Ascending aorta (tissue), 2 donors: ENCODE measurements at places on chromosomes 3 and 15. TPM values are rescaled to one million over a fixed set of nuclear protein-coding genes. Genes with fewer than 3 reads are reported as not detected.
A peak's percentile ranks its signal among the peaks of the same experiment; 100 is the strongest.

- no peaks in the 10 kb centered on the region for H3K4me1 ChIP-seq
- H3K36me3 ChIP-seq: no peaks in the 10 kb centered on the region
- no peak for DNase-seq
- H3K27me3 ChIP-seq: no peaks in the 10 kb centered on the region
- H3K27ac ChIP-seq: no peak overlapping the region
These were observed 1043.6 kb downstream of the DIPK2A start for GRCh38 chr3:145015253-145015652.

DNA sequence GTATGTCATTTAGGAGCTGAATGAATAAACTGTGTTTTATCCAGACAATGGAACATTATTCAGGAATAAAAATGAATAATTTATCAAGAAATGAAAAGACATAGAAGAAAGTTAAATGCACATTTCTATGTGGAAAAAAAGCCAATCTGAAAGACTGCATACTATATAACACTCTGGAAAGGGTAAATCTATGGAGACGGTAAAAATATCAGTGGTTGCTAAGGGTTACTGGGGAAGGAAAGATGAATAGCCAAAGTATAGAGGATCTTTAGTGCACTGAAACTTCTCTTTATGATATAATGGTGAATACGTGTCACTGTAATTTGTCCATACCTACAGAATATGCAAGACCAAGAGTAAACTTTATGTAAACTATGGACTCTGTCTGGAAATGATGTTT is 46.0 kb upstream of the PEX5L start:
- no peaks in the 10 kb centered on the region for H3K27me3 ChIP-seq
- DNase-seq: no peak
- H3K4me1 ChIP-seq: no peaks in the 10 kb centered on the region
- H3K4me3 ChIP-seq: no peak overlapping the region
- H3K27ac ChIP-seq: no peak overlapping the region
- H3K36me3 ChIP-seq: no peaks in the 10 kb centered on the region

GRCh38 chr3:135752851-135753250 is 212.7 kb upstream of the PPP2R3A start:
- no peaks in the 10 kb centered on the region for H3K36me3 ChIP-seq
- H3K27me3 ChIP-seq: no peaks in the 10 kb centered on the region
- H3K4me1 ChIP-seq: no peaks in the 10 kb centered on the region
- no peak for DNase-seq
- no peak overlapping the region for H3K4me3 ChIP-seq
- no peak overlapping the region for H3K27ac ChIP-seq

GRCh38 chr3:10374311-10374710 is 53.4 kb upstream of the SEC13 start:
- no peak for DNase-seq
- no peaks in the 10 kb centered on the region for H3K4me1 ChIP-seq
- H3K27me3 ChIP-seq: no peaks in the 10 kb centered on the region

DNA sequence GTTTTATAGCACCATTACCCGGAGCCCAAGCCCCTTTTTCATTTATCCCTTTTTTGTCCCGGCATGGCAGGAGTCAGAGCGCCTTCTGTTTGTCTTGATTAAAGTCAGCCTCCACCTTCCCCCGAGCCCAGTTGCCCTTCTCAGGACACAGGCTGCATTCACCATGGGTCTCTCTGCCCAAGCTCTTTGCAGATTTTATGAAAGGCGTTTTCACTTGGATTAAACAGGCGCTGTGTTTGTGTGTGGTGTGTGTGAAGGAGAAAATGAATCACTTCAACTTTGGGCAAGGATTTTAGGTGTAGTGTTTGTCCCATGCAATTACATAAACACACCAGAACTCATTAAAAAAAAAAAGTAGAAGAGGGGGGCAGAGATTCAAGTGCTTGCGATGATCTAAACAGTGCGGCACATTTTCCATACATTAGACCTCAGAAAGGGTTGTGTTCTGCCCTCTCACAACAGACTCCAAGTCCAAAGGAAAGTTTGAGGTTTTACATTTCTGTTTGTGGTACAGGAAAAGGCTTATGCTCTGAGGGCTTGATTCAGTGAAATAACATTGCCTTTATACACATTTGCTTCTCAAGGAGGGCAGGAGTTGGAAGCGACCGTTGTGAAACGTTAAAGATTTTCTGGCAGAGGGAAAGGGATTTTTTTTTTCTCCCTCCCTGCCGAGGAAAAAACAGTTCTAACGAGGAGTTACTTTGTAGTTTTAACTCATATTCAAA is 14.5 kb upstream of the IL16 start:
- H3K4me3 ChIP-seq: peak overlapping the region; percentile 49
- no peaks in the 10 kb centered on the region for H3K4me1 ChIP-seq
- peak overlapping the region; percentile 21 for H3K27ac ChIP-seq
- H3K36me3 ChIP-seq: no peaks in the 10 kb centered on the region
- H3K27me3 ChIP-seq: no peaks in the 10 kb centered on the region
- DNase-seq: no peak

GRCh38 chr3:40780291-40780924 is 255.6 kb downstream of the ZNF621 start:
- no peak for DNase-seq
- H3K27me3 ChIP-seq: no peaks in the 10 kb centered on the region
- peaks cover 17% of the 10 kb centered on the region for H3K4me1 ChIP-seq
- H3K36me3 ChIP-seq: no peaks in the 10 kb centered on the region

DNA sequence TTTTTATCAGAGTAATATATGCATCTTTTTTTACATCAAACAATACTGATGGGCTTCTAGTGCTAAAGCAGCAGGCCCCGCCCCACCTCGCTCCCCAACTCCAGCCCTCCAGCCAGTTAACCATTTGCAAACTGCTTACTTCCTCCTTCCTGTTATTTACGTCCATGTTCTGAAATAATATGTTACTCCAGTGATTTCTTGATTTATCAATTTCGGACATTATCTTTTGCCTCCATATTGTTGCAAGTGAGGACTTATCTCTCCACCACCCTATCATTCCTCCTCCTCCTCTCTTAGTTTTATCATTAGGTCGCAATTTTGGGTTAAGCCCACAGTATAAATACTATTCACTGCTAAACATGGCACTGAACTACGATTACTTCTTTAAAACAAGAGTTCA is 39.5 kb downstream of the ZNF710 start:
- H3K4me1 ChIP-seq: no peaks in the 10 kb centered on the region
- no peak overlapping the region for H3K27ac ChIP-seq
- DNase-seq: no peak
- H3K27me3 ChIP-seq: no peaks in the 10 kb centered on the region
- no peaks in the 10 kb centered on the region for H3K36me3 ChIP-seq

DNA sequence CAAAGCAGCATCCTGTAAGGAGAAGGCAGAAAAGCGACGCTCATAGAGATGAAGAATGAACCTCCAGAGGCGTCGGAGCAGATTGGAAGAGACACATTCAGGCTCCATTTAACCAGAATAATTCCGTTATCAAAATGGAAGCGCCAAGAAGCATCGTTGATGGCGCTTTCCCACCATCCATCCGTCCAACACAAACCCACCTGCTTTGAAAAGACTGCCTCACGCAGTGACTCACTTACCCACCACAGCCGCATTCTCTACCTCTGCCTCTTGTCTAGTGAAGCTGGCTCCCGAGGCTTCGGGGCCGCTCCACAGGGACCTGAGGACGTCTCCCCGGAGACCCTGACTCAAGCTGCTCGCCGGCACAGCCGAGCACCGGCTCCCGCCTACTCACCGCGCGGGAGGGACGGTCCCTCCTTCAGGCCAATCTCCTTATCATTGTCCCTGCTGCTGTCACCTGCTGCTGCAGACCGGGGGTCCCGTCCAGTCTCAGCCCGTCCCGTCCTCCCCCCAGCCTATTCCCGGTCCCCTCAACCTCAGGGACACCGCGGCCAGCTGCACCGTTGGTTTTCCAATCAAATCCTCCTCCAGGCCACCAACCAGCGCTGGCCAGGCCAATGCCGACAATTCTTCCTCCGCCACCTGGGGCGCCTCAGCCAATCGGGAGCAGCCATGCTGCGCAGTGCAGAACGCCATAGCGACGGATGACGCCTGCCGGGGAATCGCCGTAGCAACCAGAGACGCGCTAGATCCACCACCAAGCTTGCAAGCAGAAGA is at the start of gene NEK10:
TSS of gene NEK10 (minus strand) at position 553 of the 777 bp plus-strand sequence. CDS start 16,501 bp downstream, outside the sequence.
- no peaks in the 10 kb centered on the region for H3K27me3 ChIP-seq
- no peak within 1 kb of the TSS for H3K27ac ChIP-seq
- no peaks in the 10 kb centered on the region for H3K4me1 ChIP-seq
- H3K4me3 ChIP-seq: peak within 1 kb of the TSS; percentile 80

DNA sequence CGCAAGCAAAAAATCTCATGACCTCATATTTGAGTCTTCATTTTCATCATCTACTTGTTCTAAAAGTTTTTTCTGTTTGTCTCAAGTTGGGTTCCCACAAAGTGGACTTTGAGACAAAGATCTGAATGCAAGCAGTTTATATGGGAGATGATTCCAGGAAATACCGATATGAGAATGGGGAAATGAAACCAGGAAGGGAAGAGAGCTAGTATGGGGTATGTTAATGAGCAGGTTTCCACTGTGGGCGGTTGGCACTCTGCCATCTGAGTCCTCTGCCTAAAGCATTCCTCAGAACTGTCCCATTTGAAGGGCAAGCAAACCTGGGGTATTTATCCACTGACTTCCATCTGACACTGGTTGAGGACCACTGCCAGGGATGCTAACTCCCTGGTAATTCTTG is 8.8 kb downstream of the ADPRH start:
- no peak overlapping the region for H3K4me3 ChIP-seq
- no peak for DNase-seq
- no peak overlapping the region for H3K27ac ChIP-seq
- no peaks in the 10 kb centered on the region for H3K27me3 ChIP-seq
- H3K36me3 ChIP-seq: no peaks in the 10 kb centered on the region
- no peaks in the 10 kb centered on the region for H3K4me1 ChIP-seq

DNA sequence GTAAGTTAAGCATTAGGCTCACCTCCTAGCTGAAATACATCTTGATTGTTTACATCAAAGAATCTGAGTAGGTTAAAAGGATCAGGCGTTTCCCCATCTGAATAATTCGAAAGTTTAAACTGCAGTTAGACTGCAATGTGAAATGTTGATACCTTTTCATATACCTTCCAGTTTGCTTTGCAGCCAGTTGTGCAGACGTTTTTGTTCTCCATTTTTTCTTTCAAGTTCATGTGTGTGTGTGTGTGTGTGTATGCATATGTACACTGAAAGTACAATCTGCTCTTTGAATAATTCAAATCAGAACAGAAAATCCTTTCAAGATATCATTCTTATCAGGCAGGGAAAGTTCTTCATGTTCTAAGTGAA is 2.9 kb downstream of the ITPR1 start:
- H3K27me3 ChIP-seq: no peaks in the 10 kb centered on the region
- DNase-seq: no peak
- H3K36me3 ChIP-seq: no peaks in the 10 kb centered on the region
- no peak overlapping the region for H3K27ac ChIP-seq

- no peaks in the 10 kb centered on the region for H3K27me3 ChIP-seq
- no peak overlapping the region for H3K27ac ChIP-seq
- DNase-seq: no peak
- no peak overlapping the region for H3K4me3 ChIP-seq
- peaks cover 24% of the 10 kb centered on the region for H3K36me3 ChIP-seq
These were observed 21.7 kb downstream of the ZDHHC3 start for GRCh38 chr3:44954304-44954703.

GRCh38 chr3:65762235-65762580 is 276.5 kb downstream of the MAGI1 start:
- no peak overlapping the region for H3K4me3 ChIP-seq
- no peaks in the 10 kb centered on the region for H3K27me3 ChIP-seq
- no peak overlapping the region for H3K27ac ChIP-seq
- DNase-seq: no peak

ETV5 gene
- 15.8 TPM for total RNA-seq

GOLGA6A gene
- not detected for total RNA-seq

CACNA1D gene
- total RNA-seq: 0.43 TPM

ERICH6 gene
- total RNA-seq: not detected
